ENCODE measurements at places on chromosomes 7 and 10. TPM values are rescaled to one million over a fixed set of nuclear protein-coding genes. Genes with fewer than 3 reads are reported as not detected.

KIAA1549 gene
- total RNA-seq: 1.2 TPM

CALHM3 gene
- total RNA-seq: not detected

ATP5MK gene
- 647 TPM for total RNA-seq

TMEM140 gene
- total RNA-seq: 19.8 TPM

AGFG2 gene
- total RNA-seq: 32.7 TPM

DNA sequence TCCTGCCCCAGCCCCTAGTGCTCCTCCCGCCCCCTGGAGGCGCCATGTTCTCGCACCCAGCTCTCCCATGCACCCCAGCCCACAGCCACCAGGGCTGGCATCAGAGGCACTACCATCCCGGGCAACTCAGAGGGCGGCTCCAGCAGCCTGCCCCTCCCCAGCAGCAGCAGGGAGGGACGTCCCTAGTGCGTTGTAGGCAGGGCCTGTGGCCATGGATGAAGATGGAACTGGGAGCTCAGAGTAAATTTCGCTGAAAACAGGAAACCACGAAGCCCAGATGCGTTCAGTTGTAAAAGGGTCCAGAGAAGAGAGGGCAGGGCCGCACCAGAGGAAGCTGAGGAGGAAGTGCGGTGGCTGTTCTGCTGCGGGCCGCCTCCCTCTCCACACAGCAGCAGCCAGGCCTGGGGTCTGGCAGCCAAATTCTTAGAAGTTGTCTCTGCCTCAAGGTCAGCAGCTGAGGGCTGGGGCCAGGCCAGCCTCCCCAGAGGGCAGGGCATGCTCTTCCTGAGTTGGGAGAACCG, 24.6 kb downstream of the VSIR start:
- peaks cover 40% of the 10 kb centered on the region for H3K4me1 ChIP-seq
- no peak overlapping the region for H3K4me3 ChIP-seq
- peak overlapping the region; percentile 62 for H3K27ac ChIP-seq
- DNase-seq: peak; percentile 86
- H3K36me3 ChIP-seq: peaks cover 29% of the 10 kb centered on the region

DNA sequence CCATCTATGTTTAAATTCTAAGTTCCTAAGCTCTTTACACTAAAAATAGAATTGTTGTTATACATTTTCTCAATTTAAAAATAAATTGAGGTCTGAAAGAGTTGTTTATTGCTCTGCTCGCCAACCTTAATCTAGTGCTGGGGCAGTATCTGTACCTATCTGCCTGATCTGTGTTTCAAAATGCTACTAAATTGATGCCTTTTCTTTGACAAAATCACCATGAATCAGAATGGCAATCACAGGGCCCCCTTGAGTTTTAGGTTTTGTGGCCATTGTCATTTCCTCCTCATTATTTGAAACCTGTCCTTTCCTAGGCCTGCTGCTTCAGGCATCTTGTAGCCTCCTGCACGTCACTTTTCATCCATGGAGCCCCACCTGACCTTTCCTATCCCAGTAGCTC, 301.5 kb downstream of the EXOC4 start:
- no peak for DNase-seq
- no peaks in the 10 kb centered on the region for H3K4me1 ChIP-seq
- no peaks in the 10 kb centered on the region for H3K27me3 ChIP-seq
- no peaks in the 10 kb centered on the region for H3K36me3 ChIP-seq

DNA sequence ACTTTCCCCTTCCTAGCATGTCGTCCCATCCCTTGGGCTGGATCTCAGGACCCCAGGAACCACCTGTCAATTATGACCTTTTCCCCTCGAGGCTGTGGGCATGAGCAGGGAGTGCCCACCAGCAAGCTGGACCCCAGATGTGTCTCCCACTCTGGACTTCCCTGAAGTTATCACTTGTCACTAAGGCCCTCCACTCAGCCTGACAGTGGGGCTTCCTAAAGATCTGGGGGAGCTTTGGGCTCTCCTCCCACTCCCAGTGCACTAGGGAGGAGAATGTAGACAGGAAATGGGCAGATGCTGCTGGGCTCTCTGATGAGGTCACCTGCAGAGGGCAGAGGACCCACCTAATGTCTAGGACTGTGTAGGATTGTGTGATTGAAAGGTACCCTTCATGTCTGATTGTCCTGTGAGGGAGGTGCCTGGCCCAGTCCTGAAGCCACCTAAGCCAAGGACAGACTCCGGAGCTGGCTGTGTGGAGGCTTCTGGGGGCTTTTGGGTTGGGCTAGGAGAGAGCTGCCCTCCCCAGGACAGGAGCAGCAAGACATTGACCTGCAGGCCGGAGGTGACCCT, 18.7 kb downstream of the MYO1G start:
- no peak overlapping the region for H3K4me3 ChIP-seq
- H3K36me3 ChIP-seq: no peaks in the 10 kb centered on the region
- H3K27ac ChIP-seq: no peak overlapping the region
- H3K4me1 ChIP-seq: peaks cover 11% of the 10 kb centered on the region
- no peaks in the 10 kb centered on the region for H3K27me3 ChIP-seq

DNA sequence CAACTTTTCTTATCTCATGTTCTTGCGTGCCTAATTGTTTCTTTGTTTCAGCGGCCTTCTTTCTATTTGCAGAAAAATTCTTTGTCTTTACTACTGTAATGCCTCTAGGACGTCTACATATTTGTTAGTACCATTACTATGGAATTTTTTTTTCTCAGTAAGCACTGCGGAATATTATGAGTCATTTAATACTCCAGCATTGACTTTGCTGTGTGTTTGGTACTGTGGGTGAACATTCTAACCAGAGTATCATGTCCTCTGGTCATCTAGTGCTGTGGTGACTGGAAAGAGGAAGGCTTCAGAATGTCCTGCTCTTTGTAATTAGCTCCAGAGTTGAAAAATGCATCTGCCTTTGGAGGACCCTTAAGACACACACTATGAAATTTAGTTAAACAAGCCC, 58.5 kb upstream of the FERD3L start:
- no peak overlapping the region for H3K27ac ChIP-seq
- no peak overlapping the region for H3K4me3 ChIP-seq
- no peak for DNase-seq
- H3K36me3 ChIP-seq: no peaks in the 10 kb centered on the region
- H3K4me1 ChIP-seq: no peaks in the 10 kb centered on the region
- no peaks in the 10 kb centered on the region for H3K27me3 ChIP-seq

- no peak overlapping the region for H3K27ac ChIP-seq
- no peak overlapping the region for H3K4me3 ChIP-seq
- no peaks in the 10 kb centered on the region for H3K4me1 ChIP-seq
- no peak for DNase-seq
- no peaks in the 10 kb centered on the region for H3K36me3 ChIP-seq
- H3K27me3 ChIP-seq: no peaks in the 10 kb centered on the region
These were observed 386.3 kb upstream of the SMIM30 start for GRCh38 chr7:113504691-113505090.

- no peak overlapping the region for H3K27ac ChIP-seq
- no peaks in the 10 kb centered on the region for H3K27me3 ChIP-seq
- no peaks in the 10 kb centered on the region for H3K4me1 ChIP-seq
- H3K4me3 ChIP-seq: no peak overlapping the region
- DNase-seq: no peak
These were observed 83.8 kb downstream of the ABCA13 start for GRCh38 chr7:48255046-48255445.

DNA sequence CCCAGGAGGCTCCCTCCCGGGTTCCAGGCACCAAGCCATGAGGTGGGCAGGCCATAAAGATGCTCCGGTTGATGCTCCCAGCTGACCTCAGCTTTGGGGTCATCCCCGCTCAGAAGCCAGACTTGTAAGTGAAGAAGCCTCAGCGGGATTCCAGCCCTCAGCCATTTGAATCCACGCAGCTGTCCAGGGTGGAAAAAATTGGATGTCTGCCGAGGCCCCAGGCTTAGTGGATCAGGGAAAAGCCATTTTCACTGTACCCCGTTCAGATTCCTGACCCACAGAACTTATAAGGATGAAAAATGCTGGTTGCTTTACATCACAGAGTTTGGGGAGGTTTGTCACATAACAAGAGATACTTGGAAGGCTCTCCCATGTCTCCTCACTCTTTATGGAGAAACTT, 49.2 kb upstream of the CPN1 start:
- no peaks in the 10 kb centered on the region for H3K4me1 ChIP-seq
- no peaks in the 10 kb centered on the region for H3K27me3 ChIP-seq
- H3K27ac ChIP-seq: no peak overlapping the region
- no peaks in the 10 kb centered on the region for H3K36me3 ChIP-seq
- no peak for DNase-seq

DNA sequence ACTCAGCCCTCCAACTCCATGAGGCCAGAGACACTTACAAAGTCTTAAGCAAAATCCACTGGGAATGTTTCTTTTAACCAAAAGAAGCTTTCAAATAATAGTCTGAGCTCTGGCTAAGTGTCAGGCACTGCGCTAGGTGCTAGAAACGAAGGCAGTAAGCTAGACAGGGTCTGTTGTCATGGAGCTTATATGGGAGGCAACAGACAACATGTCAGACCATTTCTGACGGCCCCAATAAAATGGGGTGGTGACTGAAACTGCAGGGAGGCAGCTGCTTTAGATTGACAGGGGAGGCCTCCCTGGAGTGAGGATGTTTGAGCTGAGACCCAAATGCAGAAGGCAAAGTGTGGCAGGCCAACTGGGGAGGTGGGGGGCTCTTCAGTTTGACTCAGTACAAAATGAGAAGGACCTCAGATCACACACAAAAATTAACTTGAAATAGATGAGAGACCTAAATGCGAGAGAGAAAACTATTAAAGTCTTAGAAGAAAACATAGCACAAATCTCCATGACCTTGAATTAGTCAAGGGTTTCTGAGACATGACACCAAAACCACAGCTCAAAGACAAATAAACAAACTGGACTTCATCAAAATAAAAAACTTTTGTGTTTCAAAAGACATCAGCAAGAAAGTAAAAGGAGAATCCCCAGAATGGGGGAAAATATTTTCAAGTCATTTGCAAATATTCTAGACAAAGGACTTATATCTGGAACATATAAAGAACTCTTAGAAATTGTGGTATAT, 40.6 kb downstream of the SH3PXD2A start:
- no peak for DNase-seq
- H3K4me1 ChIP-seq: peaks cover 7% of the 10 kb centered on the region
- H3K27ac ChIP-seq: no peak overlapping the region
- H3K4me3 ChIP-seq: no peak overlapping the region

GRCh38 chr7:15593382-15593781, 31.6 kb upstream of the AGMO start:
- no peaks in the 10 kb centered on the region for H3K4me1 ChIP-seq
- no peak overlapping the region for H3K4me3 ChIP-seq
- DNase-seq: no peak

- H3K36me3 ChIP-seq: no peaks in the 10 kb centered on the region
- H3K4me3 ChIP-seq: no peak overlapping the region
- no peak for DNase-seq
- H3K27me3 ChIP-seq: no peaks in the 10 kb centered on the region
These were observed 2.6 kb downstream of the EXOC4 start for GRCh38 chr7:133255486-133255885.

GRCh38 chr7:134473861-134474291, 15.0 kb upstream of the AKR1B1 start:
- H3K27ac ChIP-seq: no peak overlapping the region
- DNase-seq: no peak
- H3K27me3 ChIP-seq: no peaks in the 10 kb centered on the region

DNA sequence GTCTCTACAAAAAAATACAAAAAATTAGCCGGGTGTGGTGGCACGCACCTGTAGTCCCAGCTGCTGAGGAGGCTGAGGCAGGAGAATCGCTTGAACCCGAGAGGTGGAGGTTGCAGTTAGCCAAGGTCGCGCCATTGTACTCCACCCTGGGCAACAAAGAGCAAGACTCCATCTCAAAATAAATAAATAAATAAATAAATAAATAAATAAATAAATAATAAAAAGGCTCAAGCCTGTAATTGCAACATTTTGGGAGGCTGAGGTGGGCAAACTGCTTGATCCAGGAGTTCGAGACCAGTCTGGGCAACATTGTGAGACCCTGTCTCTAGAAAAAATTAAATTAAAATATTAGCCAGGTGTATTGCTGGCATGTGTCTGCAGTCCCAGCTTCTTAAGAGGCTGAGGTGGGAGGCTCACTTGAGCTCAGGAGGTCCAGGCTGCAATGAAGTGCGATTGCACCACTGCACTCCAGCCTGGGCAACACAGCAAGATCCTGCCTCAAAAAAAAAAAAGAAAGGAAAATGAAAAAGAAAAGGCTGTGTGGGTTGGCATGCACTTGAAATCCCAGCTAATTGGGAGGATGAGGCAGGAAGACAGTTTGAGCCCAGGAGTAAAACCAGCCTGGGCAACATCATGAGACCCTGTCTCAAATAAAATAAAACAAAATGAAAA, 27.6 kb upstream of the SRGN start:
- H3K36me3 ChIP-seq: no peaks in the 10 kb centered on the region
- H3K27me3 ChIP-seq: no peaks in the 10 kb centered on the region
- H3K4me1 ChIP-seq: peaks cover 3% of the 10 kb centered on the region
- peak overlapping the region; percentile 80 for H3K27ac ChIP-seq

- H3K27me3 ChIP-seq: no peaks in the 10 kb centered on the region
- DNase-seq: peak; percentile 36
- H3K36me3 ChIP-seq: no peaks in the 10 kb centered on the region
- H3K27ac ChIP-seq: peak overlapping the region; percentile 43
- peaks cover 94% of the 10 kb centered on the region for H3K4me1 ChIP-seq
- H3K4me3 ChIP-seq: no peak overlapping the region
These were observed 11.0 kb downstream of the SVIL start for GRCh38 chr10:29623797-29624196.

DNA sequence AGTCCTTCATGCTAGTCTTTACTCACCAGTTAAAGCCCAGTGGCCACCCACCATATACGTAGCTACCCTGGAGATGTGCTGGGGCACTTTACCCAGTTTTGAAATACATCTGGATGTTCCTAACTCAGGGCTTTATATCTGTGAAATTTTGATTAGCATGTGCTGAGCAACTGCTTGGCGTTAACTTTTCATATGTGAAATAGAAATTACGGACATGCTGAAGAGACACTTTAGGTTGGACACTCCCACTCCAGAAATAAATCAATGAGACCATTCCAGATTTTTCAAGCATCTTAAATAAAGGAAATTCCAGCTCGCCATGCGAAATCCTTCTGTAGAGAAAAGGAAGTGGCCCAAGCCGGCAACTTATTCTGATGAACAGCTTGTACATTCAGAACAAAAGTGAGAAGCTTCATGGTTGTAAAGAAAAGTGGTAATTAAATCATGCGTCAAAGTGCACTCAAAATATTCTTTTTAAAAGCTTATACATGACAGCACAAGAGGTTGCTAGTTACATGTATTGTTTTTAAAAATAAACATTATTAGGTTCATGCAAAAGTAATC, 153.5 kb upstream of the ITGB1 start:
- no peak overlapping the region for H3K27ac ChIP-seq
- DNase-seq: no peak

DNA sequence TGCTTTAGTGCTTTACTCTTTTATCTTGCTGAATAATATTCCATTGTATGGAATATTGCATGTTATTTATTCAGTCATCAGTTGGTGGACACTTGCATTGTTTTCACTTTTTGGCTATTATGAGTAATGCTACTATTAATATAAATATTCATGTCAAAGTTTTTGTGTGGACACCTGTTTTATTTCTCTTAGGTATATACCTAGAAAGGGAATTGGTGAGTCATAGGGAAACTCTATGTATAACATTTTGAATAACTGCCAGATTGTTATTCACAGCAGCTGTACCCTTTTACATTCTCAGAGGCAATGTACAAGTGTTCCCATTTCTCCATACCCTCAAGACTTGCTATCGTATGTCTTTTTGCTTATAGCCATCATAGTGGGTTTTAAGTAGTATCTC, 268.7 kb downstream of the SEMA3A start:
- H3K27me3 ChIP-seq: no peaks in the 10 kb centered on the region
- H3K27ac ChIP-seq: no peak overlapping the region
- no peaks in the 10 kb centered on the region for H3K4me1 ChIP-seq
- H3K36me3 ChIP-seq: no peaks in the 10 kb centered on the region

GRCh38 chr7:75811894-75812678, 1.5 kb downstream of the CCL24 start:
- no peak for DNase-seq
- H3K36me3 ChIP-seq: no peaks in the 10 kb centered on the region
- H3K4me3 ChIP-seq: no peak overlapping the region
- no peaks in the 10 kb centered on the region for H3K27me3 ChIP-seq
